ENCODE measurements at places on chromosomes 1 and 21.
A peak's percentile ranks its signal among the peaks of the same experiment; 100 is the strongest.

- DNase-seq = no peak
Observed at GRCh38 chr21:25857308-25858074, 122.7 kb downstream of the GABPA start.

DNA sequence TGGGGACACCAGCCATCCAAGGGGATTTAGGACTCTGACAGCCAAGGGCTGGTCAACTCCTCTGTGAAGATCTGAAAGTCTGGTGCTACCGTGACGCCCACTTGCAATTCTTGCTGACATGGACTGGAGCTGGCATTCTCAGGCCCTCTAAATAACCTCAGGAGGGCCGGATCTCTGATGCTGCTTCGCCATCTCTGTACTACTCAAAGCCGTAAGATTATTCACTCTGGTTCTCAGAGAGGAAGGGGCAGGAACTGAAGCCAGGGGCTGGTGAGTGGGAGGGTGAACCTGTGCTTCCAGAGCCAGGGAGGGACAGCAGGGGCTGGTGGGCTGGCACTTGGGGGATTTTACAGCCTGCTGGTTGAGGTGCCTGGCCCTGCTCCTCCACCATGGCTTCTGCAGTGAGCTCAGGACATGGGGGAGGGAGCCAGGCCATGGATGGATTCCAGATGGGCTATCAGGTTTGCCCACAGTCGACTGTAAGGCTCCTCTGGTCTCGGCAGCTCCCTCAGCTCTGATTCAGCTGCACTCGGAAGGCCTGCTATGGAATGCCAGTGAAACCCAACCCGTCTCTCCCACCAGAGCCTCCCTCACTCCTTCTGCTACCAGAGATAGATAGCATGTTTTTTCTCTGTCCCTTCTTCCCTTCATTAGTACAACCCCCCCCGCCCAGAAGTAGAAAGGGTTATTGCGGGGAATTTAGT lies 84.5 kb downstream of the PLXNA2 start:
- no peak for DNase-seq

GRCh38 chr1:45803299-45803780 lies at the start of gene MAST2:
MAST2 (plus strand) TSS chr1:45803612; CDS start chr1:45803896, 284 bp downstream.
- DNase-seq = peak; percentile 82

- DNase-seq = no peak
Observed at GRCh38 chr1:182304627-182305026, 87.0 kb downstream of the GLUL start.

DNA sequence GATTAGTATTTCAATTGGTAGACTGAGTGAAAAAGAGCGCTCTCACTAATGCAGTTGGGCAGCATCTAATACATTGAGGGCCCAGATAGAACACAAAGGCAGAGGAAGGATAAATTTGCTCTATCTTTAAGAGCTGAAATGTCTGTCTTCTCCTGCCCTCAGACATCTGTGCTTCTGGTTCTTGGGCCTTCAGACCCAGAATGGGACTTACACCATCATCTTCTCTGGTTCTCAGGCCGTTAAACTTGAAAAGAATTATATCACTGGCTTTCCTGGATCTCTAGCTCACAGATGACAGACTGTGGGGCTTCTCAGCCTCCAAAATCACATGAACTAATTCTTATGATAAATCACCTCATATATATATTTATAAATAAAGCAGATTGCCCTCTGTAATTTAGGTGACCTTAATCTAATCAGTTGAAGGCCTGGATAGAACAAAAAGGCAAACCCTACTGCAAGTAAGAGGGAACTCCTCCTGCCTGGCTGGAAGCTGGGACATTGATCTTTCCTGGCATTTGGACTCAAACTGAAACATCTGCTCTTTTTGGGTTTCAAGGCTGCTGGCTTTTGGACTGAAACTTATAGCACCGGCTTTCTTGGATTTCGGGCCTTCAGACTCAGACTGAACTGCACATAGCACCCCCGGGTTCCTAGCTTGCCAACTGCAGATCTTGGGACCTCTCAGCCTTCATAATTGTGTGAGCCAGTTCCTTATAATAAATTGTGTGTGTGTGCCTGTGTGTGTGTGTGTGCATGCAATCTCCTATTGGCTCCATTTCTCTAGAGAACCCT lies 390.4 kb upstream of the PLXNA2 start:
- DNase-seq = no peak
